Stimulated activated CD4-positive, alpha-beta T cell treated with anti-CD3 and anti-CD28 coated beads, Interleukin-1b, Interleukin-23, amount 100 ng/mL, for 24 hours (primary cell): ENCODE measurements at places on chromosomes 6 and 20.
A peak's percentile ranks its signal among the peaks of the same experiment; 100 is the strongest.

DNA sequence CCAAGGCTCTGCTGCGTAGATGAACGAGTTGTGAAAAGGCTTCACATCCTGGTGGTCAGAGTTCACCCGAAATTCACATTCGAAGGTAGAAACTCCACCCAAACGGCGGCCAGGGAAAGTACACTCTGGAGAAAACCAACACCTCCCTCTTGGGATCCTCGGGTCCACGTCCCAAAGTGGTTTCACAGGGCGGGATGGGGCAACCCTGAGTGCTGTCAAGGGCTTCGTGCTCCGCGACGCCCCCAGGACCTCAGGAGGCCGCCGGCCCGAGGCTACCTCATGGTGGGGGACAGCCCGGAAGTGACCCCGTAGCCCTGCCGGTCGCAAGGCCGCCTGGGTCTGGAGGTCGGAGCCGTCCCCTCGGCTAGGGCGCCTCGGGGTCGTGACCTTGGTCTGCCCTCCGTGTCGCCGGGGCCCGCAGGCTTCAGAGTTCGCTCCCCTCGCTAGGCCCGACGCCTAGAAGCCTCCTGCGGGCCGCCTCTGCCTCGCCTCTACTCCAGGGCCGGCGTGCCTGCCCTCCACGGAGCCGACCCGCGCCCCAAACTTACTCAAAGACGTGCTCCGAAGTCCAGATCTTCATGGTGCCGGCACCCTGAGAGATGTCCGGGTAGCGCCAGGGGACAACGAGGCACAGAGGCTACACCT, at the start of gene PRELID3B:
TSS of gene PRELID3B (minus strand) at position 636 of the 645 bp plus-strand sequence. CDS start at position 580, 56 bp downstream.
- no peak for DNase-seq

GRCh38 chr6:93407186-93407585, 12.2 kb downstream of the EPHA7 start:
- DNase-seq: no peak

- DNase-seq: no peak
Observed at GRCh38 chr6:24994812-24995211, 59.1 kb upstream of the RIPOR2 start.

GRCh38 chr6:154161689-154162088, 122.6 kb downstream of the OPRM1 start:
- no peak for DNase-seq

DNA sequence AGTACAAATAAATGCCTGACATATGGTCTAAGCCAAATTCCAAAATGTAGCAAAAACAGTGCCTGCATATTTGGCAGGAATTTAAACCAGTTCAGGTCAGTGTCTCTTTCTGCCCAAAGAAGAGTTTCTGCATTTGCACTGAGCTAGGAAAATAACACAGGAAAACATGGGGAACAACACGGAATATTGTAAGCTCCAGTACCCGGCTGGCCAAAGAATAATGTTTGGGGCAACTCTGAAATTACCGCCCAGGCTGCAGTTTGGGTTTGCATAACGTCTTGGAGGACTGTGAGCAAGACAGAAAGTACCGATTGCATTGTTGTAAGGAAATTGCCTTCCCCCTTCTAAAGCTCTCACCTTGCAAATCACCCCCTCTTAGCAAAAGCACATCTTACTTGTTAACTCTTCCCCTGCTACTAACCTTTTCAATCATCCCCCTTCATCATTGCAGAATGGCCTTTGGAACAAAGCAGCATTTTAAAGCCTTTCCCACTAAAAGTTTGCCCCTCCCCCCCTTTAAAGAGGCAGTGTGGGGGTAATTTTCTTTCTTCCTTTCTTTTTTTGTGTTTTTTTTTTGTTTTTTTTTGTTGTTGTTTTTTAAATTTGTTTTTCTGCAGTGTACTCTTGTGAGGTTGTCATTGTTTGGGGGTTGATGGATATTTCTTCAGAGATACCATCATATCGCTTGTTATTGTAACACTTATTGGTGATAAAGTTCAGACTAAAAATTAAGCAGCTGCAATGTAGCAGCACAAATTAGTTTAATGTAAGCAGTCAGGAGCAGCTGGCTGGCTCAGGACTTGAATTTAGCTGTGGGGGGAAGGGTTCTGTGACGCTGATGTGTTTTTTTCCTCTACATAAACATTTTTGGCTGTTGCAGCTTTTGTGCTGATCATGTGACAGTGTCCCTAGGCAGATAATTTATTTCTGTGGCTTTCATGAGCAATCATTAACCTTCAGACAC, 100.0 kb upstream of the CITED2 start:
- no peak for DNase-seq

GRCh38 chr6:151391471-151392413, at the start of gene ZBTB2:
ZBTB2 (minus strand) TSS chr6:151391559; CDS start chr6:151373637, 17,922 bp downstream.
- peak; percentile 47 for DNase-seq

DNA sequence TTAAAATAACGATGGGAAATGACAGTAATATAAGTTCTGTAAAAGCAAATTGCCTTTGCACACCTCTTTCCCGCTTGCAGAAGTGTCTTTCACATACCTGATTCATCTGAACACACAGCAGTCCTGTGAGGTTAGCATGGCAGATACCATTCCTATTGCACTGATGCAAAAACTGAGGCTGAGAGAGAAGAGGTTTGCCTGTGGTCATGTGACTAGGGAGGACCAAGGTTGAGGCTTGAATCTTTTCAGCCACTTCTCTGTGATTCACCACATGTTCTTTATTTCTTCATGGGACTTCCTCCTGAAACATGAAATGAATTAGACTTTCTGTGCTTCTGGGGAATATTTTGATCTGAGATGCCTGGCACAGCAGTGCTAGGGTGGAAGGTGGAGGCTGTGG, 92.9 kb downstream of the VEGFA start:
- DNase-seq: no peak

- DNase-seq: no peak
Observed at GRCh38 chr6:161496941-161497340, 223.1 kb upstream of the AGPAT4 start.
